ENCODE measurements at places on chromosomes 4 and X.

GRCh38 chr4:56424697-56425514, 10.5 kb downstream of the PPAT start:
- no peak for DNase-seq

GRCh38 chr4:39626261-39626660, 12.4 kb downstream of the SMIM14 start:
- no peak for DNase-seq

DNA sequence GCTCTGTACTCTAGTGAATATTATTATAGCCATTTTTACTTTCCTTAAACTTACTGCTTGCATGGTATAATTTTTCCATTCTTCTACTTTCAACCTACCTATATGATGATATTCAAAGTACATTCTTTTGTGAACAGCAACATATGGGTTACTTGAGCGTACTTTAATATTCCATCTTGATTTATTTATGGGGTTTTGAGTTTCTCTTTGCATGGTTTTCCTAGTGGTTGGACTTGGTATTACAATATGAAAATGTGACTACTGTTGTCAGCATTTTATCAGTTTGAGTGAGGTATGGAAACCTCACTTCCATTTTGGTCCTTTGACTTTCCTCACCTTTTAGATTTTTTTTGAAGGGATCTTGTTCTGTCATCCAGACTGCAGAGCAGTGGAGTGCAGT, 35.9 kb downstream of the ADGRG4 start:
- DNase-seq: no peak

DNA sequence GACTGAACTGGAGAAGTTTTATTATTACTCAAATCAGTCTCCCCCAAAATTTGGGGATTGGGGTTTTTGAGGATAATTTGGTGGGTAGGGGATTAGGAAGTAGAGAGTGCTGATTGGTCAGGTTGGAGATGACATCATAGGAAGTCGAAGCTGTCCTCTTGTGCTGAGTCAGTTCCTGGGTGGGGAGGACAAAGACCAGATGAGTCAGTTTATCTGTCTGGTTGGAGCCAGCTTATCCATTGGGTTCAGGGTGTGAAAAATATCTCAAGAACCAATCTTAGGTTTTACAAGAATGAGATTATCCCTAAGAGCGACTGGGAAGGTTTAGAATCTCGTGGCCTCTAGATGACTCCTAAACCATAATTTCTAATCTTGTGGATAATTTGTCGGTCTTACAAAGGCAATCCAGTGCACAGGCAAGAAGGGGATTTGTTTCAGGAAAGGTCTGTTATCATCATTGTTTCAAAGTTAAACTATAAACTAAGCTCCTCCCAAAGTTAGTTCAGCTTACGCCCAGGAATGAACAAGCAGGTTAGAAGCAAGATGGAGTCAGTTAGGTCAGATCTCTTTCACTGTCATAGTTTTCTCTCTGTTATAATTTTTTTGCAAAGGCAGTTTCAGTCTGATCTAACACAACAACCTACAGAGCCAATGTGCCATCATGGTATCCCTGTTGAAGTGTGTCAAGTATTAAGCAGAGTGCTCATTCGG, 274.5 kb downstream of the SLC7A11 start:
- DNase-seq: no peak

GRCh38 chrX:16589826-16590225, 60.1 kb upstream of the S100G start:
- DNase-seq: no peak

DNA sequence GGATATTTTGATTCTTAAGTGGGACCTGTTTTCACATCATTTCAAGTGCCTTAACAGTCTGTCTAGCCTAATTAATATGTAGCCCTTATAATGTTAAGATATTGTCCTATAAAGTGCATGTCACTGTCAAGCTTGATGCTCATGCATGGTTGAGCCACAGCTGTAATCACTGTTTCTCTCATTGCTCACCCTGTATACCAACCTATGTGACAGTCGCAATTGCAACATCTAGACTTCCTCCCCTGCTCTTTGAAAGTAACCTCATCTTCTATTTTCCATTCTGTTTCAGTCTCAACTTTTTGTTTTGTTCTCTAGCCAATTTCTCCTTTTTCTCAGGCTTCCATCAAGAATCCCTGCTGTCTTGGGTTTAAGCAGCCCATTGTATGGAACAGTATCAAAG, 24.4 kb upstream of the MSL3 start:
- DNase-seq: no peak
